ENCODE measurements at places on chromosomes 1 and 21.

- DNase-seq: no peak
Measured at GRCh38 chr1:153515504-153516394, 20.0 kb downstream of the S100A6 start.

DNA sequence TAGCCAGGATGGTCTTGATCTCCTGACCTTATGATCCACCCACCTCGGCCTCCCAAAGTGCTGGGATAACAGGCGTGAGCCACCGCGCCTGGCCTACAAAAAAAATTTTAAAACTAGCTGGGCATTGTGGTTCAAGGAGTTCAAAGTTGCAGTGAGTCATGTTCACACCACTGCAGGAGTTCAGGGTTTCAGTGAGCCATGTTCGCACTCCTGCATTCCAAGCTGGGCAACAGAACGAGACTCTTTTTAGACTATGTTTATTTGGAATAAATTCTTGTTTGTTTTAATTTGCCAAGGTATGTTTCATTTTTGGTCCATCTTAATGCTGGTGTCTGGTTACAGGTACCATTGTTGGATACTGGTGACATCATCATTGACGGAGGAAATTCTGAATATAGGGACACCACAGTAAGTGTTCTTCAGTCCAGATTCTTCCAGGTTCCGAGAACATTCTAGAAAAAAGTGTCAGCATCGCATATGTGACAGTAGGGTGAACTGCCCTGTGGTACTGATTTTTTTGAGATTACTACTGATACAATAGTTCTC, 3.9 kb downstream of the PGD start:
- no peak for DNase-seq

DNA sequence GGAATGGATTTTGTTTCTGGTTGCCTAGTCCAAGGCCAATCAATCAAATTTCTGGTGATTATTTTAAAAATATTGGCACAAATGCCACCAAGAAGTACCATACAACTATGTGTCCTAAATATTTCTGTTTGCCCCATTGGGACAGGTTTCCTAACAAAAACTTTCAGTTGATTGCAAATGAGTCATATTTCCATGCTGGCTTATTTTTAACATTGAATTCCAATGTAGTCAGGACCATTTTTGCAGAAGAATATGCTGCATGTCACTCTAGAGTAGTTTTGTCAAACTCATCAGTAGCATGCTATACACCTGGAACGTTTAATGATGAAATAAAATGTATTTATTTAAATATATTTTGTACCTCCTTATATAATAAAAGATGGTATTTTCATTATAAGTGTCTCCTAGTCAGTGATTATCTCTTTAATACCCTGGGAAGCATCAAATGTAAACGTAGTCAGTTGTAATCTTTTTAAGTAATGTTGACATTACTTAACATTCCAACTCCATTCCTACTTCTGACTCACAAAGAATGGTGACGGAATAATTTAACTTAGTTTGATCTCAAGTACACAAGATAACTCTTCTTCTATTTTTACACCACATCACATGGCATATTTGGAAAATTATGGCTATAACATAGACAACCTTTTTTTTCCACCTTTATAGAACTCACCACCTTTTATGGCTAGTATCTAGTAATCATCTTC, 39.0 kb upstream of the USH2A start:
- DNase-seq: no peak

GRCh38 chr1:193856261-193856660, 669.8 kb upstream of the B3GALT2 start:
- DNase-seq: no peak

DNA sequence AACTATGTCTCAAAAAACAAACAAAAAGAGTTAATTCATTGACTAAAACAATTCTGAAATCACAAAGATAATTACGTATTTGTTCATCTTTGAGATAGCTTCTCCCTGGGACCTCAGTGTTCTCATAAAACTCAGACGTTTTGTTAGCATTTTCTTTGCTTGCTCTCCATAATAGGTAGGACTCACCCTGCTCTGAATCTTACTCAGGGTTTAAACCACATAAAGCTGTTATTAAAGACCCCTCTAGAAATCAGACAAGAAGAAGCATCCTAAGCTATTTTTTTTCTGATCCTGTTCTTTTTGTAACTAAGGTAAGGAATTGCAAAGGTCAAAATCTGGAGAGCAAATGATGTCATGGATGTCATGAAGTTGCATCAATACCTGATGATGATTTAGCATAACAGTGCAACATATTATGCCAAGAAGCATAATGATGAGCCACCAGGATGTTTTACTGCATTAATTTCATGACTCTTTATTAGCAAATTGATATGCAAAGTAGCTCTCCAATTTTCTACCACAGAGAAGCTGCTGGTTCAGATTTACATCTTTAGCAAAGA, 2.4 kb downstream of the FBXO42 start:
- no peak for DNase-seq

DNA sequence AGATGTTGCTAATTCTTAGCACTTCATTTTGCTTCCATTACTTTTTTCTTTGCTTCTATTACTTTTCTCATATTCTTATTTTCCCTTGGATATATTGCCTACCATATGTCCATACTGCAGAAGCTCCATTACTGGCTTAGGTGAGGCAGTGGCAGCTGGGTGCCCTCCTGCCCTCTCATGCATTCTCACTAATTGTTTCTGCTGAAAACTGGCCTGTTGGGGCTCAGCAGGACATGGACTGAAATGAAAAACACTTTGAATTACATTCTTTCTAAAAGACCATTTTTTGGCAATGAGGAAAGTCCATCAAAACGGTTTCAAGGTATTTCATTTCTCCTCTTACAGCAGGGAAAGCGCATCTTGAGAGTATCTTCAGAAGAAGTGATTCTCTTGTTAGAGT, 122.9 kb downstream of the MAST2 start:
- no peak for DNase-seq

DNA sequence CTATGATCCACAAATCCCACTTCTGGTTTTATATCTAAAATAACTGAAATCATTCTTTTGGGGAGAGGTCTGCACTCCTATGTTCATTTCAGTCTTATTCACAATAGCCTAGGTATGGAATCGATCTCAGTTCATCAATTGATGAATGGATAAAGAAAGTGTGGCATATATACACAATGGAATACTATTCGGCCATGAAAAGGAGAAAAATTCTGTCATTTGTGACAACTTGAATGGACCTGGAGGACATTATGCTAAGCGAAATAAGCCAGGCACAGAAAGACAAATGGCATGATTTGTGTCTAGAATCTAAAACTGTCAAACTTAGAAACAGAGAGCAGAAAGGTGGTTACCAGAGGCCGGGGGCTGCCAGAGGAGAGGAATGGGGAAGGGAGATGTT, 5.4 kb upstream of the KRTAP10-8 start:
- no peak for DNase-seq

DNA sequence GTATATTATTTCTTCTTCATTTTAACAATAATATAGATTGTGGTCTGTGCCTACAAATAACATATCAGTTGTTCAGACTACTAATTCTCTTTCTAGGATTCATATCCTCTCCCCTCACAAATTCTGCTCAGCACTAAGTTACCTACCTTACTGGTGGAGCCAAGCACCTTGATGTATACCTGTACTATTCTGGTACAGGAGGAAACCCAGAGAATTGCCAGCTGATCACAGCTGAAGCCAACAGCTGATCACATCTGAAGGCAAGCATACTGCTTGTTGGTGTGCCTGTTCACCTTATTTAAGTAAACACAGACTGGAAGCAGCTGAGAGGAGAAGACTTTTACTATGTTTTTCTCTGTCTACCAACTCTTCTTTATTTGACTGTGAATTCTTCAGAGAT, 101.8 kb downstream of the PBX1 start:
- DNase-seq: no peak

- no peak for DNase-seq
Measured at GRCh38 chr1:75952016-75952415, 19.8 kb upstream of the ASB17 start.

DNA sequence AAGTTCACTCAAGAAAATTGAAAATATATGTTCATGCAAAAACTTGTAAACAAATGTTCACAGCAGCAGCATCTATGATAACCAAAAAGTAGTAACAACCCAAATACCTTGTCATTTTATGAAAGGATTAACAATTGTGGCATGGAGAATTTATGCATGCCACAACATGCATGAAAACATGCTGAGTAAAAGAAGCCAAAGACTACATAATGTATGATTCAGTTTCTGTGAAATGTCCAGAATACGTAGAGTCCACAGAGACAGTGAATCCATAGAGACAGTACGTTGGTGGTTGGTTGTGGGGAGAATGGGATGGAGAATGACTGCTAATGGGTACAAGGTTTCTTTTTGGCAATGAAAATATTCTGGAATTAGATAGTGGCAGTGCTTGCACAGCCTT, 148.7 kb downstream of the MAST2 start:
- DNase-seq: no peak

DNA sequence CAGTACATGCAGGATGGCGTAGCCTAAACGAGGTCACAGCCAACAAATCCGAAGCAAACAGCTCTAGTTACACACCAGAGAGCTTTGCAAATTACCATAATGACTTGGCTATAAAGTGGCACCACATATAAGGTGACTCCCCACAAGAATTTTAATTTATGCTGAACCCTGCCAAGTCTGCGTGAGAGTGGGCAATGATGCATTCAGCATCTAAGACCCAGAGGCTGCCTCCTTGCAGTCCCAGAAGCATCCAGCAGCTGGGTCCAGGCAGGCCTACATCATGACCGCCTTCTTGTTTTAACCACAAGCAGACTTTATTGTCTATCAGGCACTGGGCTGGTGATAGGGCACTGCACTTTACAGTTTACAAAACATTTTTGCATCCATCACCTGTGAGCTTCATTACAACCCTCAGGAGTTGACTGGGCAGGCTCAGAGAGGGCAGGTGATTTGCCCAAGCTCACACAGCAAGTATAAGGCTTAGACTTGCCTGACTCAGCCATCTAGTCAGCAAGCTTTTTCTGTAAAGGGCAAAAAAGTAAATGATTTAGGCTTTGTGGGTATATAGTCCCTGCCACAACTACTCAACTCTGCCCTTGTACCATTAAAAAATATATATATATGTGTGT, 134.6 kb downstream of the GLIS1 start:
- no peak for DNase-seq

DNA sequence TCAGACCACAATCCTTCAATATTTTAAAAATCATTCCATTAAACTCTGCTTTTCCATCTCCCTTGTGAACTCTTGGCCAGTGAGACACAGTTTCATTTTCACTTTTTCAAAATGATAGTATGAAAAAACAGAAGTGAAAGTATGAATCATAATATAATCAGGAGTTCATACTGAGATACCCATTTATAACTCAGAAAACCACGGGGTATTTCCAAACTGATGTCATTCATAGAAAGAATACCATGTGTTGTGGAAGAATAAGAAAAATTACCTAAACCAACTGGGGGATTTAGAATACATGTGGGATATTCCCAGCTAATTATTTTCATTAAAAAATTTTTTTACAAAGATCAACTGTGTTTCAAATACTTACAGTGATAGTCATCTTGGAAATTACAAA, 149.9 kb downstream of the MRPL39 start:
- no peak for DNase-seq

GRCh38 chr21:46084709-46085108, 13.2 kb upstream of the COL6A2 start:
- no peak for DNase-seq

DNA sequence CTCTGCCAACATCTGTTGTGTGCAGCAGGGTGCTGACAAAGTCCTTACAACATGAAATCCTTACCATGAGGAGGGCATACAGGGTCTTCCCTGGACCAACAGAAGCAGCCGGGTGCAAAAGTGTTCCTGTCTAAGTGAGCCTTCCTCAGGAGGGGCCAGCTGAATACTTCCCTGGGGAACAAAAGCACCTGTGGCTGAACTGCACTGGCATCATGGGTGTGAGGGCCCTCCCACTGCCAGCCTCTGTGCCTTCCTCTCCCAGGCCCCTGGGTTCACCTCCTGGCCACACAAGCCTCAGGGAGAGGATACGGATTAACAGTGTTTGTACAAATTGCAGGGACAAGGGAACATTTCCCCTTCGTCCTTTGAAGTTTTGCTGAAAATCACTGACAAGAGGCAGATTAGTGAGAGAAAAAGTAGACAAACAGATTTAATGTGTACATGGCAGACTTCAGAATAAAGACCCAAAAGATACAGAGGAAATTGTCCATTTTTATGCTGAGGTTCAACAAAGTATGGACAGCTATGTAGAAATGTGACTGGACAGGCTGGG, 91.0 kb upstream of the PPM1J start:
- DNase-seq: no peak

GRCh38 chr1:40743860-40744259, 39.7 kb upstream of the KCNQ4 start:
- no peak for DNase-seq

GRCh38 chr1:25474439-25475047, 43.8 kb downstream of the MACO1 start:
- DNase-seq: no peak

DNA sequence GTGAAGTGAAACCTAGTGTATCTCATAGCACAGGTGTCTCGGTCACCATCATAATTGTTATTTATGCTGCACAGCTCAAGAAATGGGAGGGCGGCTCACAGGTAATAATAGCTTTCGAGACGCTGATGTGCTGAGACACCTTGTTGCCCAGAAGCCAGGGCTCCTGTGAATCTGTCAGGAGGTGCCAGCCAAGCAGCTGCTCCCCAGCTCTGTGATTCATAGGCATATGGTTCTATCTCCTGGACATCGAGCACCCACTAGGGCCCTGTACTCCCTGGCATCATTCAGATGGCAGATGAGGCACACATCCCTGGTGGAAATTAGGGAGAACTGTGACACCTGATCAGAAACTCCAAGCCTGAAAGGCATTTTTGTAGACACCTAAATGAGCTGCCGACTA, 53.5 kb downstream of the SYT6 start:
- no peak for DNase-seq

- no peak for DNase-seq
Measured at GRCh38 chr1:199307496-199308264, 668.8 kb downstream of the PTPRC start.

DNA sequence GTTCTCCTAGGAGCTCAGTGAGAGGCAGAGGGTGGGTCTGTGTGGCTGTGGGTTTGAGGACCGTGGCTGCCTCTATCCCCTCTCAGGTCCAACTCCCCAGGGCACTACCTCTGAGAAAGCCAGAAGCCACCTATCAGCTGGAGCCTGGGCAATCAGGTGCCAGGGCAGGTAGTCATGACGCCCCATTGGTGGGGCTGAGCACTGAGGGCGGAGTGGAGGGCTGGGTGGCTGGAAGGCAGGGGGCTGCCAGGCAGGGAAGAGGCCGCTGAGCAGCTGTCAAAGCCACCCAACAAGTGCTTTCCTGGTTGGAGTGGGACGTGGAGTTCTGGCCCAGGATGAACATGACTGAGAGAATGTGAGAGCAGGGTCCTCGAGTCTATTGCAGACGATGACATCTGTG, 164.9 kb upstream of the AJAP1 start:
- no peak for DNase-seq

DNA sequence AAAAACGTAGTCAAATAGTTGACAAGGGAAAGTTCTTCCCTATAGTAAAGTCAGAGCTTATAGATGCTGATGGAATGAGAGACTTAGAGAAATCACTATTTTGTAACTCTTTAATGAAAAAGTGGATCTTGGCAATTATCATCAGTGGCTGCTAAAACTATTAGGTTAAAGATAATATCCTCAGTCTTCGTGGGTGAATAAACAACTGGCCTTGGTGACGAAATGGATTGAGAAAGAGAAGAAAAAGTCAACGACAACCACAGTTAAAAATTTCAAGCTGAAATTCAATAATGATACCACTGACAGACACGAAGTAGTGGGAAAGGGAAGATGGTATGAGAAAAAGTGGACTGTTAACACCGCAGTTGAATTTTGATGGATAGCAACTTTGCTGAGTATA, 90.0 kb upstream of the GNG4 start:
- DNase-seq: no peak
